ENCODE measurements at places on chromosomes 3 and 15.

- no peak for DNase-seq
Measured at GRCh38 chr15:100650685-100651084, 48.3 kb downstream of the ASB7 start.

- no peak for DNase-seq
Measured at GRCh38 chr3:177565981-177566380, 368.7 kb upstream of the TBL1XR1 start.

DNA sequence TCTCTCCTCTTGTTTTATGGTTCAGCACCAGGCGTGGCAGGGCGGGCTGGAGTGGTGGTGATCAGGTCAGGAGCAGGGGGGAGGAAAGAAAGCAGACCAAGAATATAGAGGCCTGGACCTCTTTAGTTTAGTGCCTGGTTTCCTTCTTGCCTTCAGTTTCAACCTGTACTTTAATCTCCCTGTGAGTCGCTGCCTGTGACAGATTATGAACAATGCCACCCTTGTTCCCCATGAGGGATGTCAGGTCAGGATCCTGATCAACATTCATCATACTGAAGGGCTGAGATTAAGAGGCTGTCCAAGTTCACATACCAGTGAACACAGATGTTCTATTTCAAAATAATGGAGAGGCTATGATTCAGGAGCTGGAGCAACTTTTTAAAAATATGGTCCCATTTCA lies 11.4 kb downstream of the ENTPD3 start:
- no peak for DNase-seq

GRCh38 chr3:72041511-72041910 lies 256.6 kb upstream of the PROK2 start:
- DNase-seq: no peak

- DNase-seq: no peak
Measured at GRCh38 chr3:139695426-139696313, 17.9 kb upstream of the NMNAT3 start.

DNA sequence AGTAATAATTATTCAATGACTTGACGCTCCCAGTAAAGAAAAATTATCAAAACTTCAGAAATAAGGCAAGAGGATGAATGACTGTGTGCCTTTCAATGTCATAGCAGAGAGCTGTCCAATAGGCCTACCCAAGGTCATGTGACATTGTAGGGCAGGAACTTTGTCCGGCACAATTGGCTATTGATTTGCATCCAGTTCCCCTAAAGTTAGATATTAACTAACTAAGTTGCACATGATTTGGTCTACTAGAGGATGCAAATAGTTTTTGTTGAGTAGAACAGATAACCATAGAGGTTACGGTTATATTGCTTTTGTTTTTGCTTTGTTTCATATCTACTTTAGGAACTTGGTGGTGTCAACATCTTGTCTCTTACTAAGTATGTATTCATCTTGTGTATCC lies 127.9 kb upstream of the PFN2 start:
- no peak for DNase-seq

GRCh38 chr3:7789324-7789723 lies 712.3 kb upstream of the LMCD1 start:
- DNase-seq: no peak

- no peak for DNase-seq
Measured at GRCh38 chr3:9598783-9599387, 45.3 kb upstream of the LHFPL4 start.

DNA sequence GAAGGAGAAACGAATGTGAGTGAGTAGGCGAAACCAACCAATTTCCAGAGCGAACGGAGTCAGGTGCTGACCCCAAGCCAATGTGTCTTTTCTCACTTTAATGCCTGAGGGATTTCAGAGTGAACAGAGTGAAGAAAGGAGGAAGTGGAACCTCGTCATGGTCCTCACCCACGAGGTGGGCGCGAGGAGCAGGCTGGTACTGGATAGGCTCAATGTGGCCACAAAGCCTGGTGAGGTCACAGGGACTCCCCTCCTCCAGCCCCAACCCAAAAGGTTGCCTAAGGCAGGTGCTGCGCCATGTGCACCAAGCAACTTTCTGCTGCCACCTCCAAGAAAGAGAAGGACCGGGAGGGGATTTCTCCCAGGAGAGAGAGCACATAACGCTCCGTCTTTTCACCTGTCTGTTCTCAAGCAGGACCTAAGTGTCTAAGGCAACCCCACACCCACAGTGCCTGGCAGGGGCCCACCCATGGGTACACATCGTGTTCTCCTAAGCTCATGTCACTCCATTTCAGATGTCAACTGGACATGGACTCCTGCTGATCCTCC lies 3.8 kb downstream of the NRROS start:
- DNase-seq: no peak
